ENCODE measurements at places on chromosomes 1 and 21. TPM values are rescaled to one million over a fixed set of nuclear protein-coding genes. Genes with fewer than 3 reads are reported as not detected.
A peak's percentile ranks its signal among the peaks of the same experiment; 100 is the strongest.

The SPOCD1 gene
- 10.6 TPM for total RNA-seq

- H3K27ac ChIP-seq, result no peak overlapping the region
- no peaks in the 10 kb centered on the region for H3K4me1 ChIP-seq
- DNase-seq, result no peak
- H3K4me3 ChIP-seq, result no peak overlapping the region
Measured at GRCh38 chr1:24596401-24596880, 40.6 kb downstream of the NCMAP start.

DNA sequence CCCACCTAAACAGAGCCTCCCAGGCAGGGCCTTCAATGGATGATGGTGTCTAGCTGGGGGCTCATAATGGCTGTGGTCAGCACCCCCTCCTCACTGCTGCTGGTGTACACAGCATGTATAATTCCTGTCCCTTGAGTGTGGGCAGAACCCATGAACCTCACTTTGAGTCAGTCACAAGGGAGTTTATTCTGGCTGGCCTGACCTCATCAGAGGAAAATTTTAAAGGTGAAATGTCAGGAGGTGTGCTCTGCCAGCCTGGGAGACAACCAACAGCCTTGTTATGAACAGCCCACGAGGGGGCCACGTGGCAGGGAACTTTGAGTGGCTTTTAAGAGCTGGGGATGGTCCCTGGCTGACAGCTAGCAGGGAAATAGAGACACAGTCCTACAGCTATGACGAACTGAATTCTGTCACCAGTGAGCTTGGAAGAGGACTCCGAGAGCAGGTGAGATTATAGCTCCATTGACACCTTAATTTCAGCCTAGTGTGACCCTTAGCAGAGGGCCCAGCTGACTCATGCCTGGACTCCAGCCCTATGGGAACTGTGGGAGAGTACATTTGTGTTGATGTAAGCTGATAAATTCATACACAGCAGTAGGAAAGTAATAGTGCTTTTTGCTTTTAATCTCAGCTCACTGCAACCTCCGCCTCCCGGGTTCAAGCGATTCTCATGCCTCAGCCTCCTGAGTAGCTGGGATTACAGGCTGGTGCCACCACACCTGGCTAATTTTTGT, 73.5 kb upstream of the RUNX3 start:
- DNase-seq, result no peak
- no peaks in the 10 kb centered on the region for H3K27me3 ChIP-seq
- no peak overlapping the region for H3K4me3 ChIP-seq
- no peaks in the 10 kb centered on the region for H3K36me3 ChIP-seq
- no peak overlapping the region for H3K27ac ChIP-seq
- H3K4me1 ChIP-seq, result peaks cover 10% of the 10 kb centered on the region

DNA sequence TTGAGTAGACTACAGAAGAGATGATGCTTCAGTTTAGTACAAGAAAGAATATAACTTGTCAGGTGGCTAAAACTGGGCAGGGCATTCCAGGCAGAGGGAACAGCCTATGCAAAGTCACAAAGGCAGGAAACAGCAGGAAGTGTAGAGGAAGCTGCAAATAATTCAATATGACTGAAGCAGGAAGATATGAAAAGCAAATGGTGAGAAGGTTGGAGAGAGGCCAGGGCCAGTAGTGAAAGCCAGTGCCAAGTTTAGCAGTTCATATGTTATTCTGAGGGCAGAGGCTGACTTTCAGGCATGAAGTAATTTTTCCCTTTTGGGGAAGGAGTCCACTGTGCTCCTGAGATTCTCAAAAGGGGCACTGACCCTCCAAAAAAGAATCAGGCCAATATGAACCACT, 8.0 kb upstream of the YBX1 start:
- H3K36me3 ChIP-seq, result peaks cover 12% of the 10 kb centered on the region
- no peak overlapping the region for H3K4me3 ChIP-seq
- no peak overlapping the region for H3K27ac ChIP-seq
- DNase-seq, result no peak
- H3K27me3 ChIP-seq, result no peaks in the 10 kb centered on the region
- no peaks in the 10 kb centered on the region for H3K4me1 ChIP-seq

The ELOA gene
- 23.3 TPM for total RNA-seq

DNA sequence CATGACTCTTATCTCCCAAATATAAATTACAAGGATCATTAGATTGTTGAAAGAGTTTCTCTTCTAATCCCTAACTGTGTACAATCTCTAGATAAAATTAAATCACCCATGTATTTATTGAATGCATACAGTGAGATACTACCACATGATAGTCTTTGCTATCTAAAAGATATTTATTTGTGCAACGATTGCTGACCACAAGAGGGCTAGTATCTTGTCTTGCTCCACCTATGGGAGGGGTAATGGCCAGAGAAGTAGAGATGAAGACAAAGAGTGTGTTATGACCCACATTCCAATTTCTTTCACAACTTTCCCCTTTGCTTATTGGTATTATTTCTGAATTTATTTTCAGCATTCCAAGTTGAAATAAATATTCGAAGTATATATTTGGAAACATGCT, 13.7 kb downstream of the PYHIN1 start:
- no peaks in the 10 kb centered on the region for H3K27me3 ChIP-seq
- DNase-seq, result no peak
- no peak overlapping the region for H3K27ac ChIP-seq
- H3K36me3 ChIP-seq, result no peaks in the 10 kb centered on the region
- H3K4me1 ChIP-seq, result no peaks in the 10 kb centered on the region

- no peak for DNase-seq
- H3K4me3 ChIP-seq, result no peak overlapping the region
- peaks cover 54% of the 10 kb centered on the region for H3K36me3 ChIP-seq
- H3K27ac ChIP-seq, result no peak overlapping the region
- no peaks in the 10 kb centered on the region for H3K27me3 ChIP-seq
- peaks cover 15% of the 10 kb centered on the region for H3K4me1 ChIP-seq
Measured at GRCh38 chr1:22526098-22526497, 37.2 kb upstream of the EPHA8 start.

DNA sequence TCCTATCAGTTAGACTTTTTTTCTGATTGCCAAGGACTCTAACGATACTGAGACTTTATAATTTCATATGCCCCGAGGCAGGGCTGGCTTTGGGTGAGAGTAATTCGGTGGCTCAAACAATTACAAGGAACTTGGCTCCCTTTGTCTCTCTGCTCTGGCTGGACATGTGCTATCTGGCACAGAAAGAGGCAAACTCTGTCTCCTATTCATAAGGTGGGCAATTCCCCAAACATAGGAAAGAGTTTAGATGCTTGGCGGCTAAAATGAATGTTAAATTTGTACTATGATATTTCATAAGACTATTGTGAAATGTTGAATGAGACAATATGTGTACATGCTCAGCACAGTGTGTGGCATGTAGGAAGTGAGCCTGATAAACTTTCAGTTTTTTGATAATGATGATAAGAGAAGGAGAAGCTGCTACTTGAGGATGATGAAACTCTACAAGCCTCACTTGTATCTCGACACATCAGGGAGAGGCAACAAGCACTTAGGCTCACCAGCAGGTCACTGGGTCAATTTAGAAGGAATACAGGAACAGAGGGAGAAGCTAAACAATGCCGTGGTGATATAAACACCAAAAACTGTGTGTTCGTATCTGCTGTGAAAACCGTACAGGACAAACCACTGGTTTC, 12.6 kb upstream of the NTPCR start:
- H3K27me3 ChIP-seq, result no peaks in the 10 kb centered on the region
- no peaks in the 10 kb centered on the region for H3K36me3 ChIP-seq
- DNase-seq, result no peak
- H3K4me1 ChIP-seq, result no peaks in the 10 kb centered on the region

The CAMTA1 gene
- total RNA-seq, result 113 TPM

DNA sequence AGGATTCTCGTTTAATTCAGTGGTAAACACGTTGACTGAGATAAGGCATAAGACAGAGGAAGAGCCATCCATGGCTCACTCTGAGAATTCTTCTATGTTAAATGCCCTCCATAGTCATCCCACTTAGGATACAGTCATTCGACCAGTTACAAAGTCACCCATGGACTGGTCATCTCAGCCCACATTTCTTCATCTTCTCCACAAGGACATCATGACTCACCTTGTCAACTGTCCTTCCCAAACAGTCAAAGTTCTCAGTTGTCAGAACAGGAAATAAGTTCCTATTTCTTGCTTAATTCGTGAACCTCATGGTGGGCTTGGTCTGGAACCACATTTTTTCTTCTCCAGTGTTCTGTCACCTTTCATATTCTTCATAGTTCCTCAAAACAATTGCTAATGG, 133.2 kb downstream of the TGFB2 start:
- no peaks in the 10 kb centered on the region for H3K27me3 ChIP-seq
- H3K36me3 ChIP-seq, result no peaks in the 10 kb centered on the region
- H3K4me1 ChIP-seq, result peaks cover 74% of the 10 kb centered on the region
- H3K27ac ChIP-seq, result no peak overlapping the region
- no peak overlapping the region for H3K4me3 ChIP-seq

DNA sequence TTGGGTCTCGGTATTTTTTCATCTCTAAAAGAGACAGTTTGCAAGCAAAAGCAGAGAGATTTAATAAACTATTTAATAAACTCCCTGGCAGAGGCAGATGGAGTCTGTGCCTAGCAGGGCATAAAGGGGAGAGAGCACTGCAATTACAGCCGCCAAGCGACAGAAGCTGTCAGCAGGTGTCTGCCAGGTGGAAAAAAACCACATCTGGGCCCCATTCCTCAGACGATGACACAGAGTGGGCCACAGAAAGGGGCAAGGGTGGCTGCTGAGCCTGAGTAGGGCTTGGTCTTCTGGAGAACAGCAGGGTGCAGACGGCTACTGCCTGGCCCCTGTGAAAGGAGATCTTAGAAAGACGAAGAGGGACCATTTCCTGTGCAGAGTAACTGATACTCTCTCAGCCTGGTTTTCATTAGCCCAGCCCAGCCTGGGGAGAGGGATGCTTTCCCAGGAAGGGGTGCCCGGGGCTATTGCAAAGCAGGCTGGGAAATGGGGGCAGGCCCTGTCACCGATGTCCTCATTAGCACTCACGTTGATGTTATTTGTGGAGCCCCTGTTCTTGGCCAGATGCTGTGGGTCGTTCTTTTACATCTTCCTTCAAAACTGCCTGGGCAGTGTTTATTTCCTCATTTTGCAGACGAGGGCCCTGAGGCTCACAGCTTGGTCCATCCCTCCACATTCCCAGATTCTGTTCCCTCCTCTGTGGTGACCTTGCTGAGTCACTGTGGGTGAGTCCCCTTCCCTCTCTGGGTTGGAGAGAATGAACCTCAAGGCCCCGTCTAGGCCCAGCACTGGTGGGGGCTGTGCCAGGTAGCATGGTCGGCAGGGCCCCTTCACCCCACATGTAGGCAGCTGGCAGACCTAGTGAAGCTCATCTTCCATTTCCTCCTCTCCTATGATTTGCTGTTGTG, 472.7 kb downstream of the PTPRU start:
- H3K27ac ChIP-seq, result peak overlapping the region; percentile 96
- peaks cover 45% of the 10 kb centered on the region for H3K4me1 ChIP-seq
- DNase-seq, result no peak
- no peaks in the 10 kb centered on the region for H3K36me3 ChIP-seq

GRCh38 chr1:161111527-161111926, 6.3 kb downstream of the PFDN2 start:
- no peak overlapping the region for H3K4me3 ChIP-seq
- peaks cover 22% of the 10 kb centered on the region for H3K4me1 ChIP-seq
- DNase-seq, result no peak

The GJA8 gene
- not detected for total RNA-seq

The ORC1 gene
- total RNA-seq, result 0.49 TPM

The C8A gene
- total RNA-seq, result not detected

The ITGB3BP gene
- 29.5 TPM for total RNA-seq

GRCh38 chr1:13775459-13775858, 75.5 kb downstream of the PRDM2 start:
- H3K27ac ChIP-seq, result no peak overlapping the region
- H3K4me3 ChIP-seq, result no peak overlapping the region
- no peaks in the 10 kb centered on the region for H3K4me1 ChIP-seq
- no peak for DNase-seq

DNA sequence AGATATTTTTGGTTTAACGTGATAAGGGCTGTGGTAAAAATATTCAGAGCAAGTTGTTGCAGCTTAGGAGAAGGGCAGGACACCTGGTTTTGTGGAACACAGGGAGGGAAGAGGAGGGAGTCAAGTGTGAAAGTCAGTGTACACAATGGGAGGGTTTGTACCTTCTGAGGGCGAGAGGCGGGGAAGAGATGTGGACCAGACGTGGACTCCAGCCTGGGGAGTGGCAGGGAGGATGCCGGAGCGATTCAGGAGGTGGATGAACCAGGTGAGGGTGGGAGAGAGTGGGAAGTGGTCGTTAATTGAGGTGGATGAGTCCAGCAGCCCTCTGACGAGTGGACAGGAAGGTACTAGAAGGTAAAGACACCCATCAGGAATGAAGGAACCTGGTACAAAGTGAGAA, 52.2 kb upstream of the IRF2BP2 start:
- H3K4me3 ChIP-seq, result no peak overlapping the region

GRCh38 chr1:35426097-35426586, 131.1 kb downstream of the KIAA0319L start:
- no peak overlapping the region for H3K4me3 ChIP-seq
- no peak for DNase-seq
- H3K36me3 ChIP-seq, result no peaks in the 10 kb centered on the region
- H3K4me1 ChIP-seq, result no peaks in the 10 kb centered on the region
- H3K27ac ChIP-seq, result no peak overlapping the region

GRCh38 chr1:52306227-52307006, 59.6 kb downstream of the CC2D1B start:
- no peak for DNase-seq
- no peaks in the 10 kb centered on the region for H3K36me3 ChIP-seq
- H3K4me3 ChIP-seq, result no peak overlapping the region
- no peaks in the 10 kb centered on the region for H3K27me3 ChIP-seq
- H3K27ac ChIP-seq, result no peak overlapping the region
- no peaks in the 10 kb centered on the region for H3K4me1 ChIP-seq

- no peak overlapping the region for H3K27ac ChIP-seq
- no peaks in the 10 kb centered on the region for H3K36me3 ChIP-seq
- no peak for DNase-seq
- no peaks in the 10 kb centered on the region for H3K27me3 ChIP-seq
- H3K4me3 ChIP-seq, result no peak overlapping the region
Measured at GRCh38 chr1:76482272-76482671, 385.0 kb upstream of the ST6GALNAC5 start.

- H3K4me3 ChIP-seq, result no peak overlapping the region
- H3K27ac ChIP-seq, result no peak overlapping the region
- H3K27me3 ChIP-seq, result no peaks in the 10 kb centered on the region
- H3K36me3 ChIP-seq, result no peaks in the 10 kb centered on the region
- H3K4me1 ChIP-seq, result no peaks in the 10 kb centered on the region
- no peak for DNase-seq
Measured at GRCh38 chr1:209030454-209031167, 552.9 kb upstream of the CAMK1G start.

The CHODL gene
- total RNA-seq, result 5.3 TPM

The GPR3 gene
- not detected for total RNA-seq

GRCh38 chr1:59290193-59290949, 6.5 kb upstream of the FGGY start:
- H3K36me3 ChIP-seq, result no peaks in the 10 kb centered on the region
- H3K4me1 ChIP-seq, result peaks cover 7% of the 10 kb centered on the region
- no peaks in the 10 kb centered on the region for H3K27me3 ChIP-seq
- no peak overlapping the region for H3K4me3 ChIP-seq
- H3K27ac ChIP-seq, result no peak overlapping the region

- H3K4me3 ChIP-seq, result peak within 1 kb of the TSS; percentile 80
- H3K27ac ChIP-seq, result peak within 1 kb of the TSS; percentile 76
- DNase-seq, result peak; percentile 60
- H3K27me3 ChIP-seq, result no peaks in the 10 kb centered on the region
- peaks cover 10% of the 10 kb centered on the region for H3K36me3 ChIP-seq
Measured at GRCh38 chr1:155856975-155857930, at the start of gene GON4L. Gene GON4L, minus strand, starts transcription at chr1:155857214. Its CDS starts 3,434 bp downstream, at chr1:155853780.

GRCh38 chr1:22365331-22366295, 86.0 kb upstream of the ZBTB40 start:
- no peaks in the 10 kb centered on the region for H3K4me1 ChIP-seq
- no peaks in the 10 kb centered on the region for H3K36me3 ChIP-seq
- H3K27ac ChIP-seq, result no peak overlapping the region
- DNase-seq, result no peak
